ENCODE measurements at places on chromosomes 4 and X. TPM values are rescaled to one million over a fixed set of nuclear protein-coding genes. Genes with fewer than 3 reads are reported as not detected.

DNA sequence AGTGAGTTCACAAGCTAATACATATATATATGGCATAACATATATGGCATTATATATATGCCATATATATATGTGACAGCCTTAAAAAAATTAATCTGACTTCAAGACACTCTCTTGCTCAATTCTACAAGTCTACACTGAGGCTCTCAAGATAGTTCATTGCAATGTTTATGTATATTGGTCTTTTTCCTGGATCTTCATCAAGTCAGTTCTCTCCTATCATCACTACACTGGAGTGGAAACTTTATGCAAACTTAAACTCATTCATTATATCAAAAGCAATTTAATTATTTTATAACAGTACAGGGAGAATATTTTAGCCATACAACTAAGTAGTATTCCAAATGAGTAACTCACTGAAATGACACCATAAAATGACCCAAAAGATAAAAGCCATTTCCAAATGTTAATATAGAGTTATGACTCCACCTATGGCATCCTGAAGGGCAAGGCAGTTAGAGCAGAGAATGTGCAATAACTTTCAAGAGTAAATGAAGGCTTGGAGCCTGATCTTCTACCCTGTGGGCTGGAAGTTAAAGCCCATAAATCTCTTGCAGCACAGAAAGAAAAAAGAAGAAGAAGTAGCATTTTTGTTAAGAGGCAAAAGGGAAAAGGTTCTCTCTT, 176.3 kb upstream of the SLIT2 start:
- no peaks in the 10 kb centered on the region for H3K27me3 ChIP-seq
- no peaks in the 10 kb centered on the region for H3K36me3 ChIP-seq
- H3K27ac ChIP-seq, result no peak overlapping the region
- H3K4me1 ChIP-seq, result no peaks in the 10 kb centered on the region
- no peak for DNase-seq
- no peak overlapping the region for H3K4me3 ChIP-seq

DNA sequence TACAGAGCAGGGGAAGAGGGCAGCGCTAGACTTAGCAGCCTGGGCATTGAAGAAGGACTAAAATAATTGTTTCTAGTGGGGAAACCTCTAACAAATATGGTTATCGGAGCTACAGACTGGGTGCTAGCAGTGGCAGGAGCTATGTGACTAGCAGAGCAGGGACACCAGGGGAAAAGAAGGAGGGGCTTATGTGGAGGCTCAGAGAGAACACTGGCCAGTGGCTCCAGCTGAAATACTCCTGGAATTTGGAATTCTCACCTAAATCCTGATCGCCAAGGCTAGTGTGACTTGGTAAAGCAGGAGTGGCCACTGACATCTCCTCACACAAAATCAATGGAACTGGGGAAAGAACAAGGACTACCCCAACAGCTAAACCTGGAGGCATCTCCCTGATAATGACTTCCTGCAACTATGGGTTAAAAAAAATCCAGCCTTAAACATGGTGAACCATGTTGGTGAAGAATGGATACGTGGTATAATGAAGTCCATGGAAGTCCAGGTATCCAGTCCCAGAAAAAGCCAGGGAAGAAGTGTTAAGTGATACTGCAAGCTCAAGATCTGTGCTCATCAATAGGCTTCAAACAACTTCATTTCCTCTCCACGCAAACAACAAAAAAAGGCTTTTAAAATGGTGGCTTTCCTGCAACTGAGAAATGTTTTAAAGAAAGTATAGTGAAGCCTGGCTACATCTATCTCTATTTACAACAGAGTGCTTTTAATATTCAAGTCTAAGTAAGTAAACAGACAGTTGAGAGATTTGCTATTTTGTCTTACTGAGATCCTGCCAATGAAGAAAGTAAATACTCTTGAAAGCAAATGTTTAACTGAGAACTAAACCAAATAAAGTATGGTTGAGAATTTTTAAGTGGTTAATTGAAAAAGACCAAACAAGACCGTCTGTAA, 1.8 kb downstream of the TAPT1 start:
- H3K27ac ChIP-seq, result peak overlapping the region; percentile 95
- H3K4me1 ChIP-seq, result no peaks in the 10 kb centered on the region

The SMAD1 gene
- 43.6 TPM for total RNA-seq

- no peak overlapping the region for H3K4me3 ChIP-seq
- H3K4me1 ChIP-seq, result peaks cover 3% of the 10 kb centered on the region
- no peak overlapping the region for H3K27ac ChIP-seq
- no peaks in the 10 kb centered on the region for H3K27me3 ChIP-seq
- H3K36me3 ChIP-seq, result no peaks in the 10 kb centered on the region
- DNase-seq, result no peak
These were observed 5.0 kb upstream of the TSPAN5 start for GRCh38 chr4:98663226-98664006.

DNA sequence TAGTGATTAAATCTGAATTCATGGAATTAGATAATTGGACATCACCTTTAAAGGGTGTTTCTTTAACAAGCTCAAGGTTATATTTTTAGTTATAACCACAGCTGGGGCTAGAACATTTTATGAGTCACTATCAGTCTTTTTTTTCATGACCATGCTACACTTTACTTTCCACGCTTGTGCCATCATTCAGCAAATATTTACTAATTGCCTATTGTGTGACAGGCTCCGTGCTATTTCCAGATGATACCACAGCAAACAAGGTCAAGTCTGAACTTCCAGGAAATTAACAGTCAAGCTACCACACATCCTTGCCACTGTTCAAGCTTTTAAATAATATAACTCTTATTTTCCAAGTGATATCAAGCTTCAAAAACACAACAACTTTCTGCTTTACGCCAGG, 16.5 kb downstream of the SPANXN3 start:
- H3K27me3 ChIP-seq, result no peaks in the 10 kb centered on the region
- no peak overlapping the region for H3K27ac ChIP-seq
- H3K36me3 ChIP-seq, result no peaks in the 10 kb centered on the region

Data from breast epithelium (tissue), 4 donors.